ENCODE measurements at places on chromosomes 12 and 14.

- no peak for DNase-seq
Measured at GRCh38 chr12:21631367-21631766, 26.3 kb downstream of the LDHB start.

DNA sequence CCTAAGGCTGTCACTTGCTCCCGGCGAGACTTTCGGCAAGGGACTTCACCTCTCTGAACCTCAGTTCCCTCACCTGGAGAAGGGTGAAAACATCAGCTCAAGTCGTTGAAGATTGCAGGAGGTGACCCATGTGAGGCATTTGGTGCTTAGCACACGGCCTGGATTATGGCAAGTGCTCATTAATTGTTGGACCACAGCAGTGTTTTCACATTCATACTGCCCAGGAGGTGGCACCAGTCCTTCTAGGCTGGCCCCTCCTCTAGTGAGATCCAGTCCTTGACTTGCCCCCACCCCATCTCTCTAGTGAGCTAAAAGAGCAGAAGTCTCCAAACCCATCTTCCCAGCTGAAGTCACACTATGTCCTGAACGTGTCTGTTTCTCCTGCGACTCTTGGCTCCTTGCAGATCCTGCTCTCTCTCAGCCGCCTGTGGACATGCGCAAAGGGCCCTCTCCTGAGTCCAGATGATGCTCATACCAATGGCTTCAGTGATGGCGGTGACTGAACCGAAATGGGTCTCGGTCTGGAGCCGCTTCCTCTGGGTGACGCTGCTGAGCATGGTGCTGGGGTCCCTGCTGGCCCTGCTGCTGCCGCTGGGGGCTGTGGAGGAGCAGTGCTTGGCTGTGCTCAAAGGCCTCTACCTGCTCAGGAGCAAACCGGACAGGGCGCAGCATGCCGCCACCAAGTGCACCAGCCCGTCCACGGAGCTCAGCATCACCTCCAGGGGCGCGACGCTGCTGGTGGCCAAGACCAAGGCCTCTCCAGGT lies 1.6 kb downstream of the FICD start:
- DNase-seq, result no peak

DNA sequence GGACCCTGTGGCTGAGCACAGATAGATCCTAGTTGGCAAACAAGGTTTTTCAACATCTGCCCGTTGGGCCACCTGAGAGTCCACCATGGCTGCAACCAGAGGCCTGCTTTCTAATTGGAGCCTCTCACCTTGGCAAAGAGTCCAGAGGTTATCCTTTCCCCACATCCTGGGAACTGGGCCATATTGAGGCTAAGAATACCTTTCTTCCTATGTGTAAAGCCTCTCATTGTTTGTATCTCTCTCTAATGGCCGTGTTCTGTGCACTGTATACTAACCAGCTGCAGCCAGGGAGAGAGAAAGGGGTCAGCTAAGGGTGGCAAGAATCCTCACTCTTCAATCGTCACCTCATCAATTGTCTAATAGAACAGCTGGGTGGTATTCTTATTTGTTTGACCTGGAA lies 79.1 kb upstream of the ST8SIA1 start:
- DNase-seq, result no peak

DNA sequence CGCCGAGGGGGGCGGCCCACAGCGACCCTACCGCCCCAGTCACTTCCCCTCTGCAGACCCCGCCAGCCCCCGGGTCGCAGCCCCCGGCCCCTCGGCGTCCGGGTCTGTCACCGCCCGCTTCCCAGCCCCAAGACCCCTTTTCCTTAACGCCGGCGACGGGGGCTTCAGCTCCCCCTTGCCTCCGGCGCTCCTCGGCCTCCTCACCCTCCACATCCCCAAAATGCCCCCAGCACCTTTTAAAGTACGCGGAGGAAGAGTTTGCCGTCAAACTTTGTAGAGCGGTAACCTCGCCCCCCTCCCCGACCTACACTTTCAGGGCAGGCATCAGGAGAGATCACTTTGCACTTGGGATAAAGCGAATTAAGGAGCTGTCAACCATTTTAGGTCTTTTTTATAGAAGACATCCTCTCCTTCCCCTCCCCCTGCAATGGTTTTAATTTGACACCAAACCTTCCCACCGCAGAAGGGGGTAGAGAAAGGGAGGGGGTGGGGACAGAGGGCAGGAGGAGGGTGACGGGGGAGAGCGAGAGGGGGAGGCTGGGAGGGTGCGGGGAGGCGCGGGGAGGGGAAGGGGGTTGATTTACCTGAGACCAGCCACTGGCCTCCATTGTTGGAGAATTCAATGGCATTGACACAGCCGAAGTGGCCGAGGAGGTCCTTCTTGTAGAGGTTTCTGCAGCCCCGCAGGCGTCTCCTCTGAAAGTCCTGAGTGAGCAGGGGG lies 578 bp downstream of the DCAF5 start:
- DNase-seq, result peak; percentile 16

DNA sequence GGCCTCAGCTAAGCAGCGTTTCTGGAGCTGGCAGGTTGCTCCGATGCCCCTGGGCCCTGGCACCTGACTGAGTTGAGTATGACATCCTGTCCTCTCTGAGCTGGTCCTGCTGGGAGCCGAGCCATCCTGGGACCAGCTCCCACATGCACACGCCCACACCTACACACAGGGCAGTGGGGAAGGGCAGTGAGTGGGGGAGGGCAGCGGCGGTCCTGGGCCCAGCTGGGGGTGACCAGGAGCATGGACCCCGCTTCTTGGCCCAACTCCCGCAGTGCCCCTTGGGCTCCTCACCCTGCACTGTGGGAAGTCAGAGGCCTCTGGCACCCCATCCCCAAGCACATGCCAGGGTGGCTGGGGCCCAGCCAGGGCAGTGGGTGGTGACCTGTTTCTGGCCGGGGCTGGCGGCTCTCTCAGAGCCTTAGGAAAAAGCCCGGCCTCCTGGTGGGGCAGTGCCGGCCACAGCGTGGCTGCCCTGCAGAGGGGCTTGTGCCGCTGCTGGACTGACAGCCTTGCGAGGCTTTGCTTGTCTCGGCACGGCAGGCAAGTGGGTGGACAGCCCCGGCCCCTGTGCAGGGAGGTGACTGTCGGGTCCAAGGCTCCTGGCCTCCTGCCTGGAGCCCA lies 5.9 kb upstream of the CRIP2 start:
- no peak for DNase-seq

- DNase-seq, result no peak
Measured at GRCh38 chr14:26845151-26845818, 247.5 kb upstream of the NOVA1 start.

DNA sequence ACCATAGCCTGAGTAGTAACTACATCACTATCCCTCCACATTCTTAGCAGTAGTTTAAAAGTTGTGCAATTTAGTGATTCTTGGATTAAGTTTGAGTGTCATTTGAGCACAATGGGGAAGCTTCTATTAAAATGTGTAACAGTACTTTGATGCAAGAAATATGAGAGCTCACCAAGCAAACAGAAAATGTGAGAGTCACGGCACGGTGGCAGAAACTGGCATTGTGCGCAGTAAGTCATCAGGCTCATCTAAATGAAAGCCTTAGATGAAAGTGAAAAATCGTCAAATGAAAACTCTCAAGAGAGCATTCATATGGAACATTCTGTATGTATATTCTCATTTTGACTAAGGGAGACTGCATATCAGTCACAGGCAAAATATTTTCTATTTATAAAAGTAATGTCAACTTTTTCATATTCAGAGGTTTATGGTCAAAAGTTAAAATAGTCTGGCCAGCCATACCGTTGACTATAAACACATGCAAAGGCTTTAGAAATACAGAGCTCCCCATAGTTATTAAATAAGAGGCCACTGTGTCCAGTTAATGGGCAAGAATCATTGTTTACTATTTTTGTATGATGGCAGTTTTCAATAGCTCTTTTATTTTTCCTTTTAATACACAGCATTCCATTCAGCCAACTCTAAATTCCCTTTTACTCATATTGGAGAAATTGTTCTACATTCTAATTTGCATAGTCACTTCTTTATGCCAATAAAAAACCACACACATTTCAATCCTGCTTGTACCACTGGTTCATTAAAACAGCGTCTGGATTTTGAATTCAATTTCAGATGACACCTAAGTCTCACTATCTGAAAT lies 167.9 kb downstream of the PRKD1 start:
- no peak for DNase-seq

DNA sequence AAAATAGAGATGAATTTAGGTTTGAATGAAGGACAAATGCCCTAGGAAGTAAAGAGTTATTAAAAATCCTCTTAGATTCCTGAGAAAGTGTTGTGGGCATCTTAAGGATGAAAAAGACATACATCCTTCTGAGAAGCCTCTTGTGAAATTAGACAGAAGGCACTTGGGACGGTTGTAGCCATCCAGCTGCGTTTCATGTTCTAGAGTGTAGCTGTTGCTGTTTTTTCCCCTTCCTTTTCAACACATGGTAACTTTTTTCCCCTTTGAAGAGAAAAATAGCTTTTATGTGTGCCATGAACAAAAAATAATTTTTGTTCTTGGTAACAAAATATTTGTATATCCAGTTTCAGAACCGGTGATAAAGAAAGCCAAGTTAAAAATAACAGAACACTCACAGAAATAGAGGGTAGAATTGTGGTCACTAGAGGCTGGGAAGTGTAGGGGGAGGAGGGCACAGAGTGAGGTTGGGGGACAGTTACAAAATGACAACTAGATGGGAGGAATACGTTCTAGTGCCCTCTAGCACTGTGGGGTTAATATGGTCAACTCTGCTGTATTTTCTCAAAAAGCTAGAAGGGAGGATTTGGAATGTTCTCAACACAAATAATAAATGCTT lies 58.4 kb downstream of the PTHLH start:
- DNase-seq, result no peak

DNA sequence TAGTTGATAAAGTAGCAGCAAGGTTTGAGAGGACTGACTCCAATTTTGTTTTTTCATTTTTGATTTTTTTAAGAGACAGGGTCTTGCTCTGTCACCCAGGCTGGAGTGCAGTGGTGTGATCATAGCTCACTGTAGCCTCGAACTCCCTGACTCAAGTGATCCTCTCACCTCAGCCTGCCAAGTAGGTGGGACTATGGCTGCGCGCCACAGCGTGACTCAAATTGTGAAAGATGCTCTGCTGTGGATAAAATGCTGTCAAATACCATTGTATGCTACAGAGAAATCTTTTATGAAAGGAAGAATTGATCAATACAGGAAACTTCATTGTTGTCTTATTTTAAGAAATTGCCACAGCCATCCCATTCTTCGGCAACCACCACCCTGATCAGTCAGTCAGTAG lies 48.3 kb downstream of the SCN8A start:
- no peak for DNase-seq

- DNase-seq, result no peak
Measured at GRCh38 chr12:77167801-77168200, 102.4 kb upstream of the E2F7 start.

- DNase-seq, result no peak
Measured at GRCh38 chr12:105225505-105226015, 10.4 kb downstream of the APPL2 start.

DNA sequence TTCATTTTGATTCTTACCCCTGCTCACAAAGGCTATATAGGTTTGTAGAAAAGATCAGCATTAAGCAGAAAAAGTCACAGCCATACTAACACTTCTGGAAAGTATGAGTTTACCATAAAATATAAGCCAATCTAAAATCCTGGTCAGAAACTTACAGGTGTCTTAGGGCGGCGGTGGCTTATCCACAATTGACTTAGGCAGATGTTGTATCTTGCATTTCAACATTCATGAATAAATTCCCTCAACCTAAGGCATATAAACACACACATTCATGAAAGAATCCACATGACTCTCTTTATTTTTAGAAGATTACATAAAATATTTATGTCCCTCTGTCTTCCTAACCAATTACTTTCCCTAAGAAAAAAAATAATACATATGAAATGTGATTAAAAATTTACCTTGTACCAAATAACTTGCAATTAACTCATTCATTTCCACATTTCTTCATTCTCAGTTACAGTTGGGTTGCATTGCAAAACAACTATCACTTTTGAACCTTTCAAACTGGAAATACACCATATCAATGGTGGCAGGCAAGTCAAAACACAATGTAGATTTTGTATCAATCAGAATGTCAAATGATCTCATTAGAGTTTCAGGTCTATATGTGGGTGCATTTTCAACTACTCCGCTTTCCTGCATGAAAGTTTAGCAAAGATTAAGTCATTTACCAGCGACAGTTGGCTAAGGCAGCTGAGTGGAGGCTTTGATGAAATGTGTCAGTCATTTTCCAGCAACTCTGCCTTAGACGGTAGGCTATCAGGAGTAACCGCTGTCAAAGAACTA lies 124.4 kb downstream of the SLC15A5 start:
- DNase-seq, result no peak

DNA sequence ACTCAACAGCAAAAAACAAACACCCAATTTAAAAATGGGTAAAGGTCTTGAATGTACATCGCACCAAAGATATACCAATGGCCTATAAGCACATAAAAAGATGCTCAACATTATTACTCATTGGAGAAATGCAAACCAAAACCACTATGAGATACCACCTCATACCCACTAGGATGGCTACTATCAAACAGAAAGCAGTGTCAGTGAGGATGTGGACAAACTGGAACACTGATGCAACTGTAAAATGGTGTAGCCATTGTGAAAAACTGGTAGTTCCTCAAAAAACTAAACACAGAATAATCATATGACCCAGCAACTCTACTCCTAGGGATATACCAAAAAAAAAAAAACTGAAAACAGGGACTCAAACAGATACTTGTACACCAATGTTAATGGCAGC lies 49.3 kb downstream of the CDK17 start:
- DNase-seq, result no peak
